ENCODE measurements at places on chromosomes 5 and 9.

GRCh38 chr9:136328011-136328621, 777 bp downstream of the GPSM1 start:
- DNase-seq, result no peak

- DNase-seq, result no peak
These were observed 209.7 kb upstream of the NUDT12 start for GRCh38 chr5:103772248-103772647.

- DNase-seq, result peak; percentile 77
These were observed 420 bp downstream of the BOD1 start for GRCh38 chr5:173615884-173616576.

GRCh38 chr5:149834246-149834855, 104.2 kb downstream of the PPARGC1B start:
- DNase-seq, result peak; percentile 85

- DNase-seq, result no peak
These were observed 32.6 kb downstream of the ECPAS start for GRCh38 chr9:111451570-111451969.

GRCh38 chr9:82920154-82920553, 142.8 kb downstream of the RASEF start:
- DNase-seq, result no peak

DNA sequence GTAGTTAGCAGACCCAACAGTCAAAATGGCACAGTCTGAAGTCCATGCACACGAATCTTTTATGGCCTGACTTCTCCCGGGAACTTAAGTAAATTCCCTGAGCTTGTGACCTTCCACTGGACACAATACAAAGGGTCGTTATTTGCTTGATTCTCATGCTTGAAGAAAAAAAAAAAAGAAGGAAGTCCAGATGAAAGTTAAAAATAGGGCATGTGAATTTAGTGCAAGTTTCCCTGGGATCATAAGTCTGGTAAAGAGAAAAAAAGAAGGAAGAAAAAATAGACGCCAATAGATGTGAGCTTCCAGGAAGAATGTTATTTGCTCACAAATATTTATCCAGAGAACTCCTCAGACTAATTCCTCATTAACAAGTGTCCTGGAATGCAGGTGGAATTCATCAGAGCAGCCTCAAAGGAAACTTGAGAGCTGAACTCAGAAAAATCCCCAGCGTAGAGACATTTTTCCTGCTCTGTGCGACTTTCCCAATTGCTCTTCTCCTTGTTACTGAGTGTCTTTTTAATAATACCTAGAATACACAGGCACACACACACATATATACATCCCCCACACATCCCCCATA, 616.3 kb downstream of the EBF1 start:
- DNase-seq, result no peak

- no peak for DNase-seq
These were observed 51.4 kb upstream of the TJP2 start for GRCh38 chr9:69122549-69123141.

DNA sequence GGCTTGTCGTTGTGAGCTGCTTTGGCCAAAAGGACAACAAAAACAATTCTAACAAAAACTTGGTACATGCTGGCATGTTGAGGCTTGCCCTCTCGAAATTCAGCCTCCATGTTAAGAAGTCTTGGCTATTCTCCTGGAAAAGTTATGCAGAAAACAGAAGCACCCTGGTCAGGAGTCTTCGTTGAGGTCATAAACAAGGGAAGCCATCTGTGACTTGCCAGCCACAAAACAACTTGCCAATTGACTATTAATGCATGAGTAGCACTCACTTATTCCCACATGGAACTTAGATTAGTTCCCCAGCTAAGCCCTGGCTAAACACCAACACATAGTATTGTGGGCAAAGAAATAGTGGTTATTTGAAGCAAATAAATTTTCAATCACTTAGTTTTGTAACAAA, 521.0 kb upstream of the CHD1 start:
- DNase-seq, result no peak

DNA sequence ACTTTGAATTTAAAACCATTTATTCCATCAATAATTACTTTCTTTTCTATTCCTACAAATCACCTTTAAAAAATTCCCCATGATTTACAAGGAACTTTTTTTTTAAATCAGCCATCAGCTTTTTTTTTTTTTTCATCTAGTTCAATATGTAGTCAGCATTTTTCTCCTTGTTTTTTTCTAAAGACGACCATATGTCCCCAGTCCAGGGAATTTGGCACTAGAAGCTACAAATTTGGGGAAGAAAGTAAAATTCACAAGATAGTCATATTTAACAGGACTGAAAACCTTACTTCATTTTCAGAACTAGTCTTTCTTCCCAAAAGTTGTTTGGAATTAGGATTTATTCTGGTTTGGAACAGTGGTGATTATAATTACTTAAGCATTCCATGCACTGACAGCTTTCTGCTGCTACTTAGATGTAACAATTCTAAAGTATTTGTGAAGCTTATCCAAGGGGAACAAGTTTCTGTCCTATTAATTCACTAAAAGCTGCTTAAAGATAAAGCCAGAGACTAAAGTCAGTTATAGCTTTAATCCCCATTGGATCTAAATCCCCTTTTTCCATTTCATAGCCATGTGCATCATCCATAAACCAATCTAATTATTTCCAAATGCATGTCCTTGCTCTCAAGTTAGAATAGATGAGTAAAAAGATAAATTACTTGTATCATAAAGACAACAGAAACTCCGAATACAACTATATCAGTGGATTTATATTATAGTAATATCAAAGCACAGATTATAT, 7.4 kb upstream of the SNCAIP start:
- no peak for DNase-seq

DNA sequence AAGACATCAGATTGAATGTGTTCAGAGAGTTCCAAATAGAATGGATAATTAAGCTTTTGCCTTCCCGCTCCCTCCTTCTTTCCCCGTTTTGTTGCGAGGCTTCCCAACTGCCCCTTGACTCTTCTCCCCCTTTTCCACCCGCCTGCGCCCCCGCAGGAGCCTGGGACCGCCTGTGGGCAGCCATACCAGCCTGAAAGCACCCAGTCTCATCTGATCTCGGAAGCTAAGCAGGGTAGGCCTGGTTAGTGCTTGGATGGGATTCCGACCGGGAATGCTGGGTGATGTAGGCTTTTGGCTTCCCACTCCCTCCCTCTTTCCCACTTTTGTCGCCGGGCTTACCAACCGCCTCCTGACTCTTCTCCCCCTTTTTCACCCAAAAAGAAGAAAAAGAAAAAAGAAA, 6.8 kb upstream of the HSD17B4 start:
- DNase-seq, result no peak

DNA sequence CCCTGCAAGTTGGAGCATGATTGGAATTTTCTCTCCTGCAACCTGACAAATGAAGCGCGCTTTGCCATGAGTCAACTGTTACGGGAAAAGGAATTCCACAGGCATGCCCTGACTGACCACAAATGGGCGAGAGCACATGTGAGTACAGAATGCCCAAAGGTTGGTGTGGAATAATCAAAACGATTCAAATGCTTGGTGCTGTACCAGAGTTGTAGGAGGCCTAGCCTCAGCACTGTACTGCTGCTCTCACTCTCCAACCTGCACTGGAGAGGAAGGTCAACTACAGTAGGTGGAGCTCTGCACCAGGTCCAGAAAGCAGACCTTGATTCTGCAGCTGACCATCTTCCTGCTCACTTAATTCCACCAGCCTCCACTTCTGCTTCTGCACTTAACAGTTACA, 406.9 kb upstream of the ACTBL2 start:
- peak; percentile 83 for DNase-seq

- no peak for DNase-seq
These were observed 2.8 kb upstream of the PTPDC1 start for GRCh38 chr9:94081435-94081834.

GRCh38 chr5:121841892-121842291, 9.8 kb upstream of the FTMT start:
- DNase-seq, result no peak

- DNase-seq, result peak; percentile 51
These were observed 578.4 kb downstream of the CCDC171 start for GRCh38 chr9:16131264-16131663.

GRCh38 chr5:154677921-154678320, 77.3 kb upstream of the LARP1 start:
- no peak for DNase-seq

- DNase-seq, result no peak
These were observed 7.8 kb upstream of the ZNF354B start for GRCh38 chr5:178851951-178852350.

- peak; percentile 81 for DNase-seq
These were observed 363.9 kb upstream of the SEMA6A start for GRCh38 chr5:116938488-116938887.

- peak; percentile 26 for DNase-seq
These were observed 271.1 kb downstream of the TRIM36 start for GRCh38 chr5:114898602-114899001.

DNA sequence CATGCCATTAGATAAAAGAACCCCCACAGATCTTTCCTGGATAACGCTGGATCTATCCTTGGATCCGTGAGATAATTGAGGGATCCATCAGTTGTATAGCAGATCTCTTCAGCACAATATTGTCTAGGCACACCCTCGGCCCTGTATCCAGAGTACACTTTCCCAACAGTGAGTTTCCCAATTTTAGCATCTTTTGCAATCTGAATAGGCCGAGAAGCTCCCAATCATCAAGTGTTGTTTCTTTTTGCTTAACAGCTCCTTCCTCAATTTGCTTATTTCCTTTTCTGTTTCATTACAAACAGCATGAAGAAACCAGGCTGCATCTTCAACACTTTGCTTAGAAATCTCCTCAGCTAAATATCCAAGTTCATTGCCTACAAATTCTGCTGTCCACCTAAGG, 4.4 kb upstream of the SPTLC1 start:
- DNase-seq, result no peak

GRCh38 chr9:114218264-114219120, 63.2 kb downstream of the COL27A1 start:
- no peak for DNase-seq

- peak; percentile 80 for DNase-seq
These were observed 51.2 kb upstream of the SEMA4D start for GRCh38 chr9:89549031-89549644.

- DNase-seq, result no peak
These were observed 46.9 kb downstream of the NEURL1B start for GRCh38 chr5:172687940-172688339.

DNA sequence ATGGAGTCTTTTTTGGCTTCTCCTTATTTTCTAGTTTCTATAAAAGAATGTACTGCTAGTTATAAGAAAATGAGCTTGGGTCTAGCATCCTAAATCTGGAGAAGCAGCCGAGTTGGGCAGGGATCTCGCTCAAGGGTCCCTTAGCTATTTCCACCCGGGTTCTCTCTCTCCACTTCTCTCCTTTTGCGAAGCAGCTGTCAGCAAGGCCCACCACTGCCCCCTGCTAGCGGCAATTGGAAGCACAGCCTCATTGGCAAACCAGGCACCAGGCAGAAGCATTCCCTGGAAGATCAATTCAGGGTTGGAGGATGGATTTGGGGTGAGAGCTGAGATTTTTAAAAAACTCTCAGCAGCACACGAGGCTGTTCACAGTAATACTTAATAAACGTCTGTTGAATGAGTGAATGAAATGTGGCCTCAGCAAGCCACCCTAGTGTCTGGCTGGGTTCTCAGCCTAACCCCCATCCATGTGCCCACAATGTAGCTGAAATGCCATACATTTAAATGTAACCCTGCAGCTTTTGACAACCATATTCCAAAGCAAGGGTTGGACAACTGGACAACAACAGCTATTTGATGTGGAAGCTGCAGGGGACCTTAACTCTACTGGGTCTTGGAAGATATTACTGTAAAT, 34.6 kb upstream of the TNIP1 start:
- DNase-seq, result peak; percentile 65

DNA sequence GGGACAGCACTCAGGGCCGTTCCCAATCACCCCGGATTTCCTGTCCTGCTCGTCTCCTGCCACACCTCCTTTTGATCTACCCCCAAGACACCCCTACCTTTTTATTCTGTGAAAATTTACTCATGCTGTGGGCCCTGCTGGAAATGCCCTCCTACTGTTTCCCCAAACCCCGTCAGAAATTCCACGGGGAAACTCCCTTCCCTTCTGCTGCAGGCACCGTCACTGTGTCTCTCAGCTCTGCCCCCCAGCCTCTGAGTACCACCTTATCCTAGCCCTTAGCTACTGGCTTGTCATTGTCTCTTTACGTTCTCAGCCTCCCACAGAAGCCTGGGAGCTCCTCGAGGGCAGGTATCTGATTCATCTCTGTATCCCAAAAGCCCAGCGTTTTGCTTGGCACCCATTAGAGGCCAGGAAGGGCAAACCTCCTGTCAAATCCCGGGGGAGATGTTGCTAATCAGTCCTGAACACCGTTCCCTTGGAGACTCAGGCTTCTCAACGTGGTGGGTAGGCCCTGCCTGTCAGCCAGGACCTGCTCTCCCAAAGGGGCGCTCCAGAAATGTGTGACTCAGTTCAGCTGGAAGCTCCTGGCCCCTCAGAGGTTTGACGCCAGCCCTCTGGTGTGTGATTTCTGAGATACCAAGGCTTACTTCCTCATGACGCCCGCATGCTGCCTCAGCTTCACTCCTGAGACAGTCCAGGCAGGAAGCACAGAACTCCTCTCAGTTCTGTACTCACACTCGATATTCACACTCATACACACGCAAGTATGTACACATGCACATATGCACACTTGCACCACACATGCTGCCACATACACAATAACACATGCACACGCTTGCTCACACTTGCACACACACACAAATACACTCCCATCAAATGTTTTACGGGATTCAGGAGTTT, 50.7 kb upstream of the GRHPR start:
- no peak for DNase-seq

DNA sequence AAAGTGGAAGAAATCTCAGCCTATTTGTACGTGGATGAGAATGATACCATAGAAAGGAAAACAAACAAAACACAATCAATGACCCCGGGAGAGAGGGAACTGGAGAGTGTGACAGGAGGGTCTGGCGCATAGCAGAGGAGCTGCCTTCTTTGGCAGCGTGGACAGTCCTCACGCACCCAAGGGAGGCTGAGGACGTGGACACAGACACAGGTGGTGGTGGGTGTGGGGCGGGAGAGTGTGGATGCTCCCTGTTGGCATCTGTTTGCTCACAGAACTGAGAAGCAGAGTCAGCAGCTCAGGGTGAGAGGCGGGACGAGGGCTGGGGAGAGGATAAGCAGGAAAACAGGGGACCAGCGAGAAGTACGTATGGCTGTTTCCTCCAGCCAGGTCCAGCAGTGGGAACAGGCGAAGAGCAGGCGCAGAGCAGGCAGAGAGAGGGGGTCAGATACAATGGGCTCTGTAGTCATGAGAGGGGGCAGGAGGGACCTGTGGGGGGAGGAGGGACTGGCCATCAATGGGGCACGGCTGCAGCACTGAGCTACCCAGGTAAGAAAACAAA, 10.0 kb downstream of the CMBL start:
- DNase-seq, result no peak

DNA sequence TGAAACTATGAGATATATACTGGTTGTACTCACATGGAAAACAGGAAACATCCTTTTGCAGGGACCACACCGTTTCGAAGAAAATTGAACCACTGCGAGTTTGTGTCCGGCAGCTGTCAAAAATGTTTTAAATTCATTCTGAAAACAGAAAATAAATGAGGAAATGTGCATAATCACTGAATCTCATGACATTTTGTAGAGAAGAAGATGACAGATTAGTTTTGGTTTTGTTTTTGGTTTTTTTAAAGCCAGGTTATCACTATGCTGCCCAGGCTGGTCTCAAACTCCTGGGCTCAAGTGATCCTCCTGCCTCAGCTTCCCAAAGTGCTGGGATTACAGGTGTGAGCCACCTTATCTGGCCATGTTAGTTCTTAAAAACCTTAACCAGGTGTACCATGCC, 3.5 kb downstream of the TXNDC8 start:
- DNase-seq, result no peak

Measured in SJCRH30 (cell line).